ENCODE measurements at places on chromosomes 11 and 22.

DNA sequence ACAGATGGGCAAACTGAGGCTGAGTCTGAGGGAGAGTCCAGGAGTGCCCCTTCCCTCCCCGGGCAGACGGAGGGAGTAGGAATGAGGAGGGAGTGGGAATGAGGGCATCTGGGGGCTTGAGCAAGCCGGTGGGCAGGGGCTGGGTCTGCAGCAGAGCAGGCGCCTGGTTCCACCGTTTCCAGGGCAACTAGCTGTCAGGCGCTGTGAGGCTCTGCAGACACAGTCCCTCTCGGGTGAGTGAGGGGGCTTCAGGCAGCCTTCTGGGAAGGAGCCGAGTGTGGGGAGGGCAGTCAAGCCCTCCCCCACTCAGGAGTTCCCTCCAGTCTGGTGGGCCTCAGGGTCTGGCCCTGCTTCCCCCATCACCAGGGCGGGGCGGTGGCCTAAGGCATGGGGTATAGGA, 19.0 kb downstream of the TMEM258 start:
- no peak for DNase-seq

GRCh38 chr11:6498121-6498520, 1.0 kb downstream of the DNHD1 start:
- DNase-seq, result no peak

DNA sequence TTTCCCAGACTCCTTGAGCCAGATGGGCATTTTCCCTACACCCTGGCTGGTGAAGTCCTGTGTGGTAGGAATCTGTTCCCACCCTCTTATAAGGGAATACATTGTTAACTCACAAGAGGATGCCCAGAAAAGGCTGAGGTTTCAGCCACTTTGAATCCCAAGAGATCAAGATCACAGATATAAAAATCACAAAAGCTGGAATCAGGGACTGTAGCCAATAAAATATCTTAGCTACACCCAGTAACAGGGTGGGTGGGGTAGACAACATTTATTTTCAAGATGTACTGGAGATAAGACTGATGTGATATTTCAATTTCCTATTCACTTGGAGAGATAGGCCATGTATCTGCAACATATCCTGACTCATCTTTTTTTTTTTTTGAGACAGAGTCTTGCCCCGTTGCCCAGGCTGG, 50.3 kb downstream of the COPB1 start:
- no peak for DNase-seq

DNA sequence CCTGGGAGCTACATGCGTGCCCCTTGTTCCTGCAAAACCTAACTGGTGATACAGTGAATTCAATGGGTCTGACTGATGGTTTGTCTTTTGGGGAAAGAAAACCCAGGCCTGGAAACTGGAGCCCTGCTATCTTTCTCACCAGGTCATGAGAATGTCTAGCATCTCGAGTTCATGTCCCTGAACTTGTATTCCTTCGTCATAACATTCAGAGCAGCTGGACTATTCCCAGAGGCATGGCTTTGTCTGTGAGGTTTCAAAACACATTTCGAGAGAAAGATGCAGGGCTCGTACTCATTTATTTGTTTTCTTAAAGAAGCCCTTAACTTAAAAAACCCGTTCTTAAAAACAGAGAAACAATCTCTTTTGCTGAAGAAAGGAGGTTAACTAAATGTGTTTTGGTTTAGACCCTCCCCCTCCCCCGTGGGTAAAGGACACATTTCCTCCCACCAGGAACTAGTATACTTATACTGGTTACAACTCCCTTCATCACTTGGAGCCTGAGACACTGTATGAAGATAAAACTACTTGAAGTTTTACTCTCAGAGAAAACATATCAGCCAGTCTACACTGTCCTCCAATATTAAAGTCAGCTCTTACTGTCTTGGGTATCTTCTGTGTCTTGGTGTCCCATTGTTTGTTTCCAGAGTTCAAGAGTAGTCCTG, 43.2 kb downstream of the ME3 start:
- DNase-seq, result no peak

- no peak for DNase-seq
Observed at GRCh38 chr11:76589964-76590950, 80.3 kb downstream of the LRRC32 start.

Data from NCI-H187 treated with DMSO at 0.1 percent for 48 hours (cell line).